ENCODE measurements at places on chromosomes 2 and 18. TPM values are rescaled to one million over a fixed set of nuclear protein-coding genes. Genes with fewer than 3 reads are reported as not detected.

DNA sequence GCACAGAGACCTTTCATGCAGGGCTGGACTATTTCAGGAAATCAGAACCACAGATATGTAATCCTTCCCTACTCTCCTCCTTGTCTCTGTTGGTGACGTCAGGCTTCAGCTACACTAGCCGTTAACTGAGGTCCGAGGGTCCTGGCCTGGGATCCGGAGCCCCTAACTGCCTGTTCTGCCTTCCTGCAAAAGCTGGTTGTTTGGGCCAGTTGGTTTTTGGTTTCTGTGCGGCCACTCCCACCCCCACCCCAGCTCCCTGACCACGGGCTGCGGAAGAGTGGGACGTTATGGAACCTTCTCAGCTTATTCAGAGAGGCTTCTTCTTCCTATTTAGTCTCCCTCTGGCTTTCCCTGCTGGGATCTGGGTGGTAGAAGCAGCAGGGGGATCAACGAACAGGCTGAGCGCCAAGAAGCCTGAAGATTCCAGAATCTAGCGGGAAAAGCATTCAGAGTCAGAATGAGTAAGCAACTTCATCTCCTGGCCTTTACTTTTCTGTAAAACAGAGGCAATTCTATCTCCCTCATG lies 49.3 kb upstream of the ROCK2 start:
- DNase-seq, result no peak

Gene SCN1A
- not detected for total RNA-seq

Gene C2orf78
- not detected for total RNA-seq

DNA sequence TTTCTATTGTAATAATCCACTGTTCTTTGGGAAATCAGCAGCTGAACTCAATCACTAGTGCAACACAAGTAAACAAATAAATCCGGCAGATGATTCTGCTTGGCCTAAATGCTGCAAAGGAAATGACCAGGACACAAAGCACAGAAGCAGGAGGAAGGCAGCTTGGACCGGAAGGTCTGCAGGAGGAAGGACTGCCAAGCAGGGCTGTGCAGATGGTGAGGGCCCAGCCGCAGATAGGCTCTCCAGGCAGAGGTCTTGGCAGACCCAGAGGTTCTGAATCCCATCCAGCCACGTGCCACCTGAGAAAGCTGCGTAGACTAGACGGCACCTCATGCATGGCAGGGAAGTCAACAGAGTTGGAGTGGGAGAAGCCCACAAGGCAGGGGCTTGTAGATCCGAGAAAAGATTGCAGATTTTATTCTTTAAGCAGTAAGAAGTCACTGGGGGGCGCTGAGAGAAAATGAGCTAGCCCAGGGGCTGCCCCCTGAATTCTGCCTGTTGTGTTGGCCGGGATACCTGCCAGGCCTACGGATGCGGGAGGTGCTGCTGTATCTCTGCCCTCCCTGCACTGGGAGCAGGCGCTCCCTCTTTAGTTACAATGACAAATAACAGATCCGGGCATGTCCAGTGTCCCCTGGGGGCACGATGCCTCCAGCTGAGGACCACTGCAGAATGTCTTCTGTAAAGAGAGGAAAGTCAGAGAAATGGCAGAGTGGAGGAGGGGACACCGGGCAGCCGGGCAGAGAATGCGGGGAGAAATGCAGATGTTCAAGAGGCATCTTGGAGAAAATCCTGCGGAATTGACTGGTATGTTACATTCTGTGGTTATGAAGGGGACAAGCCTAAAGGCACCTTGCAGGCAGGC lies 153.5 kb downstream of the PXDN start:
- no peak for DNase-seq

Gene BOK
- 17.0 TPM for total RNA-seq

Gene RFTN2
- 4.3 TPM for total RNA-seq

Gene SCN3A
- 2.6 TPM for total RNA-seq

Gene NTSR2
- not detected for total RNA-seq

Gene CFAP53
- total RNA-seq, result 0.52 TPM

GRCh38 chr2:241964133-241964532 lies 94.6 kb downstream of the RTP5 start:
- DNase-seq, result peak; percentile 15

GRCh38 chr2:41710944-41711343 lies 336.9 kb upstream of the PKDCC start:
- no peak for DNase-seq

GRCh38 chr2:111222204-111222866 lies 101.6 kb downstream of the BCL2L11 start:
- no peak for DNase-seq

GRCh38 chr18:22171258-22172119 lies 2.1 kb downstream of the GATA6 start:
- DNase-seq, result no peak

DNA sequence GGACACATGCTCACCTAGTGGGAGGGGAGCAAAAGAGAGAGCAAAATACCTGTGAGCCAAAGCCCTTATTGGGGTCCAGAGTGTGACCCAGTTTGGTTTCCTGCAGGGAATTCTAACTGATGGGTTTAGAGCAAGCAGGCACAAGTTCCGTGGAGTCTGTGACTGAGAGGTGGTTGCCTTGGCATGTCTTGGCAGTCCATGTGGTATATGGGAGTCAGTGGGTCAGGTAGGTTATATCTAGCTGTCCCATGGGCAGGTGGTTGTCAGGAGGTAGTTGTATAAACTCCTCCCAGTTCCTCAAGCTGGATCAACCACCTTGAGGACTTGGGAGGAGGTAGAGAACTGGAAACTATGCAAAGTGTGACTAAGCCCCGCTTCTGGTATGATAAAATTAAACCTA lies 452.8 kb upstream of the VWC2L start:
- DNase-seq, result no peak

Gene TSN
- 43.2 TPM for total RNA-seq

GRCh38 chr2:136351684-136352083 lies 233.7 kb upstream of the CXCR4 start:
- no peak for DNase-seq

Gene RAMP1
- total RNA-seq, result 5.5 TPM

- DNase-seq, result peak; percentile 87
Observed at GRCh38 chr2:98134172-98135005, 47.4 kb downstream of the VWA3B start.

DNA sequence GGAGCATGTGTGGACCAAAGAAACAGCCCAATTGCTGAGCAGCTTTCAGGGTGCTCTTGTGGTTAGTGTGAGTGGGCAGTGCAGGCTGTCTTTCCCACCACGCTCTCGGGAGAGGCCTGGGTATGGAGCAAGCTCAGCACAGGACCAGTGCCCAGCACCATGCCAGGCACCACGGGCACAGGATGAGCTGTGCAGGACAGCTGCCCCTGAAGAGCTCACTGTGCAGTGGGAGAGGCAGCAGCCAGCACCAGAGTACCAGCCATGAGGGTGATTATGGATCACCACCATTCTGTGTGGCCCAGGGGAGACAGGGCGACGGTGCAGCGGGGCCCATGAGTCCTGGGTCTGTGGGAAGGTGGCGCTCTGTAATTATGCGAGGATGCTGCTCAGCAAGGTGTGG lies 29.7 kb upstream of the FAHD2A start:
- DNase-seq, result peak; percentile 42

GRCh38 chr18:79191418-79191817 lies 122.2 kb downstream of the ATP9B start:
- no peak for DNase-seq

DNA sequence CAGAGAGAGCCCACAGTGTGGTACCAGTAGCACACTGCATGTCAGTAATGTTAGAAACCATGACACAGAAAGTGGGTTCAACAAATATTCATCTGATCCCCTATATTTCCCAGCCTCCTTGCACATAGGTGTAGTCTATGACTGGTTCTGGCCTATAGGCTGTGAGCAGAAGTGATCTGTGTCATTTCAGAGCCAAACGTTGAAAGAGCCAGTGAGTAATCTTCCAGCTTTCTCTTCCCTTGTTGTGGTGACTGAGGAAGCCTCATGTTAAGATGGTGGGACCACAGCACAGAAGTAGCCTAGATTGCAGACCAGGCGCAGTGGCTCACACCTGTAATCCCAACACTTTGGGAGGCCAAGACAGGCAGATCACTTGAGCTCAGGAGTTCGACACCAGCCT lies 4.1 kb downstream of the TMEM237 start:
- DNase-seq, result no peak

DNA sequence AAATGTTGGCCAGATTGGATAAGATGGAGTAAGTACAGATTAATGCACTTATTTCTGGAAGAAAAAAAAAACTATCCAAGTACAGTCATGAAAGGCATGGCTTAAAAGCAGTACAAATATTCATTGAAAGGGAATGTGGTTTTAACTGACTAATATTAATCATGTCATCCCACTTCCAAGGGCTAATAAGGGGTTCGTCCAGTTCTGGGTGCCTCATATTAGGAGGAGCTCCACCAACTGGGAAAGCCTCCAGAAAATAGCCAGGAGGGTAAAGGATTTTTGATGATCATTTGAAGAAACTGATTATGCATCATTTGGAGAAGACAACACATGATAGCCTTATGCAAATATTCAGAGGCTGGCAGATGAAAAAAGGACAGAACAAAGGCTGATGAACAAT lies 115.2 kb upstream of the ARL5A start:
- no peak for DNase-seq

DNA sequence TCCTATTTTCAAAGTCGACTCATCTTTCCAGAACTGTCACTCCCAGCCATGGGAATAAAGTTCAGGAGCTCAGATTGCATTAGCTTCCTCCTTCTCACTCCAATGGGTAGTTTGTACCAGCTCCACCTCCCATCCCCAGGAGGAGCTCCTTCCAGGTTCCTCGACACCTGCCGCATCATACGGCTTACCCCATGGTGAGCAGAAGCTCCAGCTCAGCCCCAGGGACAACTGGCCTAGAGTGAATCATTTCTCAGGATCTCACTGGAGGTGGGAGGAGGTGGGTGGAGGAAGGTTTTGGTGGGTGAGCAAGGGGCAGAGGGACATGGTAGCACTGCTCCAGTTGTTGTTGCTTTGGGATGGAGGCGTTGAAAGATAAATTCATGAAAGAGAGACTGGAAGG lies 196.3 kb upstream of the PKDCC start:
- no peak for DNase-seq

DNA sequence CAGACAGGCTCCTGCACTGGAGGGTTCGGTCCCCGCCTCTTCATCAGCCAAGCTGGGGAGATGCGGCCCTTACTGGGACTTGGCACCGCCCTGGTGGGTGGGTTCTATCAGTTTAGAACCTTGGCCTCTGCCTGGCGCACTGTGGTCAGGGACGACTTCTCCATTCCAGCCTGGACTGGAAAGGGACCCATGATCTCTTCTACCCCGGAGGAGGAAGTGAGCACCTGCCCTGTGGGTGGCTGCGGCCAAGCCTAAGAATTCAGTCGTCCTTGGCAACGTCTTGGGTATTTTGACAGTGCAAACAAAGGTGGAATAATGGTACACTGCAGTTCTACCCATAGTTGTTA lies 106.9 kb upstream of the CD302 start:
- DNase-seq, result no peak

GRCh38 chr2:196685792-196686191 lies 46.3 kb downstream of the CCDC150 start:
- DNase-seq, result no peak

DNA sequence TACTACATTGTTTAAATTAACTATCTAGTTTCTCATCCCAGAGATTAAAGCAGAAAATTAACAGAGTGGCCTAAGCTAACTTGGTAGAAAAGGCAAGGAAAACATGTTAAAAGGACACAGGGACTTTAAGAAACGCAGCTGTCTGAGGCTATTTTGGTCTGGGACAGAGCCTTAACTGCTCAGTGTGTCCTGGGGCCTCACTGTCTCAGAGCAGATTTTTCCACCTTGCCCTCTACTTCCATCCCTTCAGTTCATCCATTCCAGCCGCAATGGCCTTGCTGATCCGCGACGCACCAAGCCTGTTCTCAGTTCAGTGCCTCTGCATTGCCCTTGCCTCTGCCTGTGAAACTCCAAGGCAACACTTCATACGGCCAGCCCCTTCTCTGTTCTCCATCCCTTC lies 114.9 kb upstream of the OSR1 start:
- no peak for DNase-seq

GRCh38 chr18:1995041-1995612 lies 576.2 kb downstream of the METTL4 start:
- DNase-seq, result no peak

Gene VIL1
- not detected for total RNA-seq

Gene KYNU
- total RNA-seq, result 21.3 TPM

Gene KIAA2012
- not detected for total RNA-seq

DNA sequence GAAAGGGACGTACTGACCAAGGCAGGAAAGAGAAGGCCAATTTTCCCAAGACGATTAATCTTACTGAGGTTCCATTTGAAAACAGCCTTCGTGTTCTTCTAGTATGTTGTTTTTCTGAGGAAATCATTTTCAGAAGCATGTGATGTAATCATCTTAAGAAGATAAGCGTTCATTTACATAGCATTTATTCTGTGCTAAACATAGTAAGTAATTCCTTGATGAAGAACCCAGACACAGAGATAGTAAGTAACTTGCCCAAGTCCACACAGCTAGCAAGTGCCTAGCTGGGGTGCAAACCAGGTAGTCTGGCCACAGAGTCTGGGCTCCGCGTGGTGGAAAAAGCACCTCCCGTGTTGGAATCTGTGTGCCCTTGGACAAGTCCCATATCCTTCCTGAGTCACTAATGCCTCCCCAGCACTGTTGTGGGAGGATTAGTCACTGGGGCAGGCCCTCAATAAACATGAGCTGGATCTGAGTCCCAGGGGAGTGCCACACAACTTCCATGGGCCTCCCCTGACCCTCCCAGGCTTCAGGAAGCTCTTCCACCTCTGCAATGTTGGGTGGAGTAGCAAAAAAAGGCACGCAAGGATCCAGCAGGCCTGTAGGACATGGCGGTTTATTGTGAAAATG lies 26.9 kb upstream of the ASAP2 start:
- no peak for DNase-seq
